ENCODE measurements at places on chromosomes 1 and 21. TPM values are rescaled to one million over a fixed set of nuclear protein-coding genes. Genes with fewer than 3 reads are reported as not detected.

Gene GNG12
- total RNA-seq = 17.3 TPM

Gene THEM4
- total RNA-seq = 9.3 TPM

Gene CYP2J2
- total RNA-seq = 61.9 TPM

Gene HOOK1
- total RNA-seq = 29.5 TPM

Gene PPIAL4G
- total RNA-seq = not detected

Gene FCRLB
- 0.53 TPM for total RNA-seq

Gene AGRN
- total RNA-seq = 39.3 TPM

Data from left lobe of liver (tissue), 2 donors.